ENCODE measurements at places on chromosomes 2 and 18.

DNA sequence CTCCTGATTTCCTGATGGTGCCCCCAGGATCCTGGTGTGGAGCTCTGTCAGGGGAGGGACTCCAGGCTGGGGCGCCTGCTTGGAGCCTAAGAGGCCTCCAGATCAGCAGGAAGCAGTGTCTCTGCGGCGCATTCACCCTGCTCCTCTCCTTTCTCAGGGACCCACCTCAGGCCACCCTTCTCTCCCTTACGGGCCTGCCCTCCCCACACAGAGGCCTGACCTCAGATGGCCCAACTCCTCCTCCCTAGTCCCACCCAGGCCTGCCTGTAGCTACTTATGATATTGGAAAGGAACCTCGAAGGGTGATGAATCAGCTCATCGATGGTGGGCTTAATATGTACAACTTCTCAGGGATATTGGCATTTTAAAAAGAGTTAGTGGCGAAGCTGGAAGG is 10.6 kb downstream of the TMEM37 start:
- no peak for DNase-seq

- peak; percentile 29 for DNase-seq
These were observed 226.2 kb downstream of the SP3 start for GRCh38 chr2:173739006-173739405.

DNA sequence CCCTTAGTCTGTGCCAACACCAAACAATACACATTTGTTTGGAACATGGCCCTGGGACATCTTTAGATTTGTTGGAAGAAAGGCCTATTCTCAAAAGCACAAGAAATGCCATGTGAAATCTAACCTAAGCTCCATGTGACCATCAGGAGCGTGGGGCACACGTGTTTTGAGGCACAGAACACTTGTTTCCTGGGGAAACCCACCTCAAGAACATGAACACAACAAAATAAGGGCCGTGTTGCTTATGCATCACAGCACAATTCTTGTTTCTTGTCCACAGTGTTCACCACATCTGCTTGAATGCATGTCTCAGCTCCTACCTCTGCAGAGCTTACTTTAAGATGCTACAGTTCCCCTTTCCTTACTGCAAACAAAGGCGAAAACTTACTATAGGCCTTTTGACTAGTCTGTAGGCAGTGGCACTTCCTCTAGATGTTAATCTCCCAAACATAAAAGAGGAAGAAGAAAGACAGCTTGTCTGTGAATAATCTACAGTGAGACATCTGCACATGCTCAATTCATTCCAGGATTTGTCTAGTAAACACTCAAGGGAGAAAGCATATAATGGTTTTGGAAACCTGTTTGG is 165.0 kb downstream of the ANKRD44 start:
- DNase-seq, result no peak

GRCh38 chr2:216585441-216585840 is 47.8 kb upstream of the IGFBP2 start:
- no peak for DNase-seq

DNA sequence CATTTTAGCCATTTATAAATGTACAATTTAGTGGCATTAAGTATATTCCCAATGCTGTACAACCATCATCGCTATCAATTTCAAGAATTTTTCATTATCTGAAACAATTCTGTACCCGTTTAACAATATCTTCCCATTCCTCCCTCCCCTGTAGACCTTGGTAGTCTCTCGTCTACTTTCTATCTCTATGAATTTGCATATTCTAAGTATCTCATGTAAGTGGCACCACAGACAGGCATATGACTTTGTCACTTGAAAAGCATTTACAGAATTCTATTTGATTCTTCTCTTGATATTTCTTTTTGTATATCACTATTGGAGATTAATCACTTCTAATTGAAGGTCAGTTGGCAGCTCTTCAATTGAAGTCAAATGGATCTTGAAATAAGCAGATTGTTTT is 48.0 kb downstream of the CCDC138 start:
- no peak for DNase-seq

DNA sequence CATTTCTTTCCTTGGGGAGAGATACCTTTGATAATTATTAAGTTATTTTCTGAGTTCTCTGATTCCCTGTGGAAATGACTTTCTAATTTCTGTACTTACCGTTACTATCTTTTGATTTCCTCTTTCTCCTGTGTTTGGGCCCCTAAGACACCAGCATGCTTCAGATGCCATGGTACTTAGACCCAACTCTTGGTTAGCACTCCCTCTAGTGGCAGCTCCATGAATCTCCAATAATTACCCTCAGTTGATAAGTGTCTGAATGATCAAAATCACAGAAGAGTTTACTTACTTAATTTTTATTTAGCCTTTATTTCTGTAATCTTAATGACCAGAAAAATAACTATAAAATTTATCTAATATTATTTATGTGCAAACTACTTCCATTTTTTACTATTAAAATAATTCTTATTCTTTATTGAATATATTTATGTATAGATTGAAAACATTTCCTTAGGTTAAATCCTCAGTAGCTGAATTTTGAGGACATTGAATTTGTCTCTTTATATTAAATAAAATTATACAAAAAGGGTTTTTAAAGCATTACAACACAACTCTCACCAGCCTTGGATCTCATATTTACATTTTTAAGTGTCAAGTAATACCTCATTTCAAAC is 300.4 kb downstream of the KCNS3 start:
- DNase-seq, result peak; percentile 77

GRCh38 chr2:46796843-46797625 is 118.6 kb downstream of the MCFD2 start:
- DNase-seq, result no peak

DNA sequence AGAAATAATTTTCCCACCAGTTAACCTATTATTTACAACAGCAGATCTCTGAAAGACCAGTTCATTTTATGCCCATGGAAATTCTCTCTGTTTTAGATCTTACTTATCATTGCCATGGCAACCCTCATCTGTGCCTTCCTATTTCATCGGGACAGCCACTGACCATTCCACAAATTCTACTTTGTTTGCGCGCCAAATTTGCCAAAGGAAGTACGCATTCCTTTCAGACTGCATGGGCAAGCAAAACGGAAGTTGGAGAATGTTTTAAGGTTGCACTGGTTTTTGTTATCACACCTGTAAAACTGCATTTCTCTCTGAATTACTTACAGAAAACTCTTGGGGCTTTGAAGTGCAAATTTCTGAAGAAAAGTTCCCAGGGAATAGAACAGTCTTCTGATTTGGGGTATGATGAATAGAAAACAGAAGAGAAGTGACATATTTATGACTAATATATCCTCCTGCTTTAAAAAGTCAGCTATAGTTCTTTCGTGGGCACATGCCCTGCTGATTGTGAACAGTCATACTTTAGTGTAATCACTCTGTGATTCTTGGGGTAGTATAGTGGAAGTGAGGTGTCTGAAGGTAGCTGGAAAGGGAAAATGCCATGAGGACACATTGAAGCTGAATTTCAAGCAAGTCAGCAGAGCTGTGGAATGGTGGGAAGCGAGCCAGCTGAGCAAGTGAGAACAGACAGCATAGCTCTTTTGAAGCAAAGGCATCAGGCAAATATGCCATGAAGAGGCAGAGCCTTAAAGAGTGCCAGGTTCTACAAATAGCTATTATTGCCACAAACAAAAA is 20.9 kb downstream of the NETO1 start:
- peak; percentile 11 for DNase-seq

DNA sequence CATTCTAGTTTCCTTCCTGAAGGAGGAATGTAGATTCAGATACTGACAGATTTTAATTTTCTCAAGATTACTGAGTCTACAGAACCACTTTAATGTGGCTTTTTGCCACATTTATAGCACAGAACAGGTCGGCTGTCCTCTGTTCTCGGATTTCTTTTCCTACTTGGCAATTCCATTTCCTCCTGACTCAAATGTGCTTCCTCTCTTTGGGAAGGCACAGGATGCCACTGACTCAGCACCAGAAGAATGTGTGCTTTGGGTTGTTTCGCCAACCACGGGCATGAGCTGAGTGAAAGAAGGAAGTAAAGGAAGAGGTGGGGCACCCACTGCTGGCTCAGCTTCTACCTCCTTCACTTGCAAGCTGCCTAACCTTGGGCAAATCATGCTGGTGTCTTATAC is 970.6 kb upstream of the ACVR2A start:
- DNase-seq, result no peak

DNA sequence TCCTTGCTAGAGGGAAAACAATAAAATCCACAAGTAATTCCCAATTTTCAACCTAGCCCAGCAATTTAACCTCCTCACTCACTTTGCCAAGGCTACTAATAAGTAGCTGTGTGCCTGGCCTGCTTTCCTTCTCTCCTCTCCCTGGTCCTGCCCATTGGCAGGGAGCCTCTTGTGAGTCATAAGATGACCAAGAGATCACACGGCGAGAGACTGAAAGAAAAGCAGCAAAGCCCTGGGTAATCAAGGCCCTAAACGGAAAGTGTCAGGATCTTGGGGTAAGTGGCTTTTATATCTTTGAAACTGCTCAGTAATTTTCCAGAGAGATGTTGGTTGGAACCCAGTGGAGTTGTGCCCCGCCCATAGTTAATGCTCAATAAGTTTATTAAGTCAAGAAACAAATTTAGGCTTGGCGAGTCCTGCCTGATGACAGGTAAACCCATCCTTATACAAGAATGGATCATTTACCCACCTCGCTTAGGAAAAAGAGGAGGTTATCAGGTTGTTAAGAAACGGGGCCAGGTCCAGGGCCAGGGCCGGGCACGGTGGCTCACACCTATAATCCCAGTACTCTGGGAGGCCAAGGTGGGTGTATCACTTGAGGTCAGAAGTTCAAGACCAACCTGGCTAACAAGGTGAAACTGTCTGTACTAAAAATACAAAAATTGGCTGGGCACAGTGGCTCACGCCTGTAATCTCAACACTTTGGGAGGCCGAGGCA is 10.0 kb upstream of the ADAM17 start:
- no peak for DNase-seq

DNA sequence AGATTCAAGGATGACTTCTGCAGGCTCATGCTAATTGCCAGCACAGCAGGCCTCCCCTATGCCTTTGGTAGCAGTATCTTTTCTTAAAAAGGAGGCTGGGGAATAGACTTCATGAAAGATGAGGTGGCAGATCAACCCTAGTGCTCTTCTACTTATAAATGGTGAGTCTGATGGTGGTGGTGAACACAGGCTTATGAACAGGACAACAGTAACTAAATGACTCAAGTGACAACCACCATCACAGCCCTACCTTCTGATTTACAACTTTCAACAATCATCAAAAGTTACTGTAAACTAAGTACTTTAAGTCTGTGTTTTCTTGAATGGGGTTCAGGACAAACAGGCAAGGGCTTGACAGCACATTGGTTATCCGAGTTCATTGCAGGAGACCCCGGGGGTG is 39.3 kb downstream of the PAIP2B start:
- no peak for DNase-seq

- DNase-seq, result no peak
These were observed 21.5 kb upstream of the REEP1 start for GRCh38 chr2:86358957-86359356.

DNA sequence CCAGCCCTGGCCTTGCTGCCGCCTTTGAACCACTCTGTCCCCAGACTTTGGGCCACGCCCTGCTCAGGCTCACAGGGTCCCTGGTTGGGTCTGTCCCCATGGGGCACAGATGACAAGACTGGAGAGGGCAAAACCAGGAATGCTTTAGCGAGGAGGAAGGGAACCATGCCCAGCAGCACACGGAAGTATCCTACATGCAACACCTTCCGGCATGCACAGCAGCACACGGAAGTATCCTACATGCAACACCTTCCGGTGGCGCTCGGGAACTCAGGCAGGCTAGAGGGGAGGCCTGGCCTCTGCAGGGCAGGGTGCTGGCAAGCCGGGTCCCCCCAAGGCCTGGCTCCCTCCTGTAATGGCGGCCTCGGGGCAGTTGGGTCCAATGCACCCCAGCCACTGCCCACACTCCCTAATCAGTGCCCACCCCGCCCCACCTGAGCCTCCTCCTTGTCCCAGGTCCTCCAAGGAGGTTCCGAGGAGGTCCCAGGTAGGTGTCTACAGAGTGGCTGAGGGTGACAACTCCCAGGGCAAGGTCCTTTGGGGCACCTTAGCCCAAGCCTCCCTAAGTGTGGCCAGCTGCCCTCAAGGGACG is 33.6 kb upstream of the SNED1 start:
- DNase-seq, result no peak

GRCh38 chr2:4324531-4324930 is 621.2 kb downstream of the DCDC2C start:
- no peak for DNase-seq

- no peak for DNase-seq
These were observed 195.7 kb downstream of the MTCL1 start for GRCh38 chr18:8901019-8901418.

DNA sequence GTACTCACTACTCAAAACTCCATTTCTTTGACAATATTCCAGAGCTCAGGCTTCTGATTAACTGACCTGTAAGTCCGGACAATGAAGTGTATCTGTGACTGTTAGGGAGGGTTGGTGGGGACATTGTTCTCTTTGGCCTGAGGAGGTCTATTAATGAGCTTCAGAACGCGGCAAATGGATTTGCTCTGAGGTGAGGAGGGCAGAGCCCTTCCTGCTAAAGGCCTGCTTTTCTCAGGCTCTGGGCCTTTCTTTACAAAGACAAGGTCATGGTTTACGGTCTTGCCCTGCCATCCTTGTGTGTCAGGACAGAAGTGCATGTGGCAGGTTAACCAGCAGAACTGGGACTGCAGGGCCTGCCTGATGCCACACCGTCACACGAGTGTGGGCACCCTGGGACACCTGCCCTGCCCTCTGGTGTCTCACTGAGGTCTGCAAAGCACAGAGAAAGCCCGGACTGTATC is 7.2 kb downstream of the ALKAL2 start:
- no peak for DNase-seq

DNA sequence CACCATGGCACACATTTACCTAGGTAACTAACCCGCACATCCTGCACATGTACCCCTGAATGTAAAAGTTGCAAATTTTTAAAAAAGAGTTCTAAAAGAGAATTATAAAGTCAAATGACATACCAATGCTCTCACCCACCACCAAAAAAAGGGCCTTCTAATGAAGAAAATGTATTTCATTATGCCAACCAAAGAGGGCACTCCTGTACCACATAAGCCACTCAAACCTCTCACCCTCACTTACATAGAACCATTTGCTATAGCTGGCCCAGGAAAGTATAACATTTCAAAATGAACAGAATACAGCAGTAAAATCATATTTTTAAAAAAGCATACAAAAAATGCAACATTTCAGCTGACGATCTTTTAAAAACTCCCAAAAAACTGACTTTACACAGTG is 241.5 kb upstream of the PKDCC start:
- no peak for DNase-seq

- no peak for DNase-seq
These were observed 18.4 kb downstream of the SLC4A3 start for GRCh38 chr2:219645631-219646527.

GRCh38 chr2:207716056-207716455 is 4.6 kb downstream of the CCNYL1 start:
- no peak for DNase-seq

Data from NCI-H446 (cell line).